ENCODE measurements at places on chromosomes 16 and 17.

DNA sequence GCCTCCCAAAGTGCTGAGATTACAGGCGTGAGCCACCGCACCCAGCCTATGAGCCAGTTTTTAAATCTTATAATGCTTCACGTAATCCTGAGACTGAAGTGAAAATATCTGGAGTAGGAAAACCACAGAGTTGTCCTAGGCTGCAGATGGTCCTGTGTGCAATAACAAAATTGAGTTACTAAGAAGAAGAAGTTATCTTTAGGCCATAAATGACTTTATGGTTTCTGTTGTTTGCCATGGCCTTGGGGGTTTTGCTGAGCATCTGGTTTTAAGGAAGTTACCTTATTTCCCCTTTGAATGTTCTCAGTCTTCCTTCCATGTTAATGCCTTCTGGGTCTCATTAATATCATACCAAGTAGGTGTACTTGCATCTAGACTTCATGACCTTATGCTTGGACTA lies 16.5 kb downstream of the NMT1 start:
- no peak for DNase-seq

DNA sequence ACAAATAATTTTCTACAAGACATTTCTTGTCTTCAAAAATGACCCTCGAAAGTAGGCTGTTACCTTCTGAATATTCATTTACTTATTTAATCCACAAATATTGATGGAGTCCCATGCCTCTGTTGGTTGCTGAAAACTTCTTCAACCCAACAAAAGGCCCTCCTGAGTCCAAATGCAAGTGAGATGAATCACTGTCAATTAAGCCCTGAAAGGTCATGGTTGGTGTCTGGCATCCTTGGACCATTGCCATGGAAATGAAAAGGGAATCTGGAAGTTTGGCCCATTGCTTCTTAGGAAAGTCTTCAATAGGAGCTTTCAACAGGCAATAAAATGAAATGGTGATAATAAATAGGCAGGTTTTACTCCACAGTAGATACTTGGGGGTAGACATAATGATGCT lies 364.7 kb upstream of the DYNLRB2 start:
- DNase-seq: no peak

GRCh38 chr16:9447195-9447551 lies 355.7 kb downstream of the HAPSTR1 start:
- no peak for DNase-seq

DNA sequence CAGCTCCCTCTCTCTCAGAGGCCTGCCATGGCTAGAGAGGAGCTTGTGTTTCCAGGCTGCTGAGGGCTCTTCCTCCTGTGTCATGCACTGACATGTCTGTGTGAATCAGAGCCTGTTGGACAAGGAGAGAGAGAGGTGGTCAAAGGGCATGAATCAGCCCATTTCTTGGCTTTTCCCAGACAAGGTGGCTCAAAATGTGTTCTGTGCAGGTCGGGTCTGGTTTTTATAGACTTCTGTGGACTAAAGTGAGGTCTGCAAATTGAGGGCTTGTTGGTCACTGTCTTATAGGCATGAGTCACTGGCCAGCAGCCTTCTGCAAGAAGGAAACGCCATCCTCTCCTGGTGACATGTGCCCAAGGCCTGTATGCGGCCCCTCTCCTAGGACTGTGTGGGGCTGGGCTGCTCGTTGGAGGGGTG lies 97.9 kb downstream of the FOXL1 start:
- DNase-seq: no peak

DNA sequence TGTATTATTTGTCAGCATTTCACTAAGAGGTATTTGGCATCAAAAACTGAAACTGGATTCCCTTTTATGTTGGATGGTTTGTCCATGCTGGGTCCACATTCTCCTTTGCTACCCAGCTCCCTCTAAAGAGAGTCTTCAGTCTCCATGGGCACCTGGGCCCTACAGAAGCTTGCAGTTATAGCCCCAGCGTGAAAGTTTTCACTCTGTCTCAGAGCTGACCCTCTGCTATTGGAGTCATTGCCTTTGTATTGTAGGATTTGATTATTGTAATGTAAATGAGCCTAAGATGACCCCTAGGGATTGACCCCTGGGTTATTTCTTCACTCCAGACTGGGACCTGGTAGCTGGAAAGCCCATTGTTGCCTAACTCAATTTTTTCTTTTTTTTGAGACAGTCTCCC lies 1026.5 kb upstream of the EEF2KMT start:
- DNase-seq: no peak

Measured in CD4-positive, alpha-beta T cell treated with Interleukin-6 for 4 hours (primary cell).